ENCODE measurements at places on chromosomes 7 and 10.

GRCh38 chr7:138097064-138097741, 20.9 kb downstream of the AKR1D1 start:
- no peaks in the 10 kb centered on the region for H3K27me3 ChIP-seq
- peak overlapping the region; percentile 17 for H3K27ac ChIP-seq
- DNase-seq, result peak; percentile 21
- peaks cover 11% of the 10 kb centered on the region for H3K36me3 ChIP-seq

GRCh38 chr10:18099415-18099814, 40.8 kb upstream of the CACNB2 start:
- no peaks in the 10 kb centered on the region for H3K36me3 ChIP-seq
- no peak overlapping the region for H3K4me3 ChIP-seq
- H3K4me1 ChIP-seq, result peaks cover 34% of the 10 kb centered on the region
- H3K27ac ChIP-seq, result no peak overlapping the region
- no peaks in the 10 kb centered on the region for H3K27me3 ChIP-seq

GRCh38 chr7:51325261-51325676, 8.7 kb upstream of the COBL start:
- peaks cover 85% of the 10 kb centered on the region for H3K4me1 ChIP-seq
- peak overlapping the region; percentile 94 for H3K27ac ChIP-seq
- peak overlapping the region; percentile 22 for H3K4me3 ChIP-seq
- H3K27me3 ChIP-seq, result peaks cover 38% of the 10 kb centered on the region

DNA sequence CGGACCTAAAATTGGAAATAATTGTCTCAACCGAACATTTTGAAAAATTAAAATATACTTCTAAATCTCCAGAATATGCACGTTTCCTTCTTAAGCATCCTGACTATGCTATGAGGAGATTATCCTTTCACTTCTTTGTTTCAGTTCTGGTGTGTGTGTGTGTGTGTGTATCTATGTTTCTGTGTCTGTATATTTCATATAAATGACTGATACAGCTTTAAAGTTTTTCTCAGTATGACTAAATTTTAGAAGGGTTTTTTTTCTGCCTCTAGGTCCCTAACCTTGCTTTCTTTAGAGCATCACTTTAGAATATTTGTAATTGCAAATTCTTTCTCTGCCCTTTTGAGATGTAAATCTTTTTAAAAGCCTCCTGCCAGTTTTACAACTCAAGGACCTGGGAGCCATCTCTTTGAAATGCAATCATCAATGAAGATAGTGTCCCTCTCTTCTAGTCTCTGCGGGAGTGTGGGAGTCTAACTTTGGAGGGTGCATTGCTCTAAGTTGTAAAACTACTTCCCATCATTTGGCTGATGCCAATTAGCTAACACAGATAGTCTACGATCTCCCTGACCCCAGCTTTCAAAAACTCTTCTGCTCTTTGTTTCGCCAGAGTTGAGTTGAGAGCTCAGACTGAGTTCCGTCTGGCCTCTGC, 782.0 kb upstream of the ZWINT start:
- peak; percentile 19 for DNase-seq
- no peaks in the 10 kb centered on the region for H3K4me1 ChIP-seq
- H3K27ac ChIP-seq, result no peak overlapping the region
- H3K27me3 ChIP-seq, result peaks cover 99% of the 10 kb centered on the region

- no peak for DNase-seq
- no peaks in the 10 kb centered on the region for H3K27me3 ChIP-seq
- peaks cover 18% of the 10 kb centered on the region for H3K4me1 ChIP-seq
- H3K36me3 ChIP-seq, result peaks cover 3% of the 10 kb centered on the region
- no peak overlapping the region for H3K4me3 ChIP-seq
- no peak overlapping the region for H3K27ac ChIP-seq
Observed at GRCh38 chr7:51121931-51122425, 194.6 kb downstream of the COBL start.

DNA sequence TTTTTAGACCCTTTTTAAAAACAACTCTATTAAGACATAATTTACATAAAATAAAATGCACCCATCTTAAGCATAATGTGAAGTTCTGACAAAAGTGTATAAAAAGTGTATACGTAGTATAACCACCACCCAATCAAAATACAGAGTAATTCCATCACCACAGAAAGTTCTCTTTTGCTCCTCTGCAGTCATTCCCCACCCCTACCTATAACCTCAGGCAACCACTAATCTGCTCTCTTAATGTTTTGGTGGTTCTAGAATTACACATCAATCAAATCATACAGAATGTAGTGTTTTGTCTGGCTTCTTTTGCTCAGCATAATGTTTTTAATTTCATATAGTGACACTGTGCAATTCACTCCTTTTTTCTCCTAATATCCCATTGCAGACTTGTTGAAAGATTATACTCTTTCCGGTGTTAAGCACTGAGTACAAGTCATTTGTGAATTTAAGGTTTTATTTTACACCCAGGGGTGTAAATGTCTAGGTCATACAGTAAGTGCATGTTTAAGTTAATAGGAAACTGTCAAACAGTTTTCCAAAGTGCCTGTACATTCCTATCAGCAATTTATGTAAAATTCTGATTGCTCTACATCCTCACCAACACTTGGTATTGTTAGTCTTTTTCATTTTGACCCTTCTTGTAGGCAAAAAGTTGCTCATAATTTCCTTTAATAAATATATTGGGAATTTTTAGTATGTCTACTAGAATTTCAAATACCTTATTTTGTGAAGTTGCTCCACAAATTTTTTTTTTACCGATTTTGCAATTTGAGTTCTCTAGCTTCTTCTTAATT, 86.3 kb downstream of the ZFAND4 start:
- H3K27ac ChIP-seq, result no peak overlapping the region
- no peak overlapping the region for H3K4me3 ChIP-seq
- peaks cover 14% of the 10 kb centered on the region for H3K36me3 ChIP-seq
- H3K27me3 ChIP-seq, result no peaks in the 10 kb centered on the region
- H3K4me1 ChIP-seq, result peaks cover 3% of the 10 kb centered on the region

DNA sequence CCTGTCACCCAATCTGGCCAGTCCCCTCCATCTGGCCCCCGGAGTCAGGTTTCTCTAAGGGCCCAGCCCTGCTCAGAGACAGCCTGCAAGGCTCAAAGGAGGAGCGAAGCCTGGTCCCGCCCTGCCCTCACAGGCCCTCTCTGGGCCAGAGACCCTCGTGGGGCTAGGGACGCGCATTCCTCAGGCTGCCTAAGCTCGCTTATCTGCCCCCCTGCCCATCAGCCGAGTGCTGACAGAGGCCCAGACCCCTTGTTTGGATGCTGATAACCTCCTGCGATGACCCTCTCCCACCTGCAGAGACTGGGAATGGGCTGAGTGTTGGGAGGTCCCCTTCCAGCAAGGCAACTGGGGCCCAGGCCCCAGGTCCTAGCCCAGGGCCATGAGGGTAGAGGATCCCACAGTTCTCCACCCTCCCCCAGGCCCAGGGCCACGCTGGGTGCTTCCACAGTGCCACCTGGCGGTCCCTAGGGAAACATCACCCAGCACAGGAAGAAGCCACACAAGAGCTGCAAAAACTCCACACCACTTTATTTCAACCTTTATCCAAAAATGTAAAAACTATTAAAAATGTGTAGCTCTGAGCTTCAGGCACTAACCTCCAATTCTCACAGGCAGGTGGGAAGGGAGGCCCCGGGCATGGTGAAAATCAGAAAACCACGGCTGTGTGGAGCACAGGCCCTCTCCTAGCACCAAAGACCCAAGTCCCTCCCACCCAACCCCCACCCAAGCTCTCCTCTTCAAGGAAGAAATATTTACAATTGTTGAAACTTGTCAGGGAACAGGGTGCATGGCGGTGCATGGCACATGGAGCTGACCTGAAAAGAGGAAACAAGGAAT, 2.2 kb downstream of the NPM3 start:
- H3K36me3 ChIP-seq, result peaks cover 8% of the 10 kb centered on the region
- peaks cover 28% of the 10 kb centered on the region for H3K27me3 ChIP-seq
- peak overlapping the region; percentile 100 for H3K4me3 ChIP-seq
- H3K4me1 ChIP-seq, result peaks cover 57% of the 10 kb centered on the region
- no peak overlapping the region for H3K27ac ChIP-seq

GRCh38 chr7:109964780-109965179, 1126.1 kb upstream of the LRRN3 start:
- H3K36me3 ChIP-seq, result no peaks in the 10 kb centered on the region
- H3K4me1 ChIP-seq, result no peaks in the 10 kb centered on the region
- no peak for DNase-seq
- H3K4me3 ChIP-seq, result no peak overlapping the region
- H3K27me3 ChIP-seq, result no peaks in the 10 kb centered on the region
- no peak overlapping the region for H3K27ac ChIP-seq

Data from WTC11 (cell line).